Endothelial cell of coronary artery (primary cell): ENCODE measurements at places on chromosomes 1 and 21. TPM values are rescaled to one million over a fixed set of nuclear protein-coding genes. Genes with fewer than 3 reads are reported as not detected.

The SELL gene
- total RNA-seq, result 0.56 and 2.1 TPM in 2 replicates

The ACTA1 gene
- total RNA-seq, result not detected in 2 replicates

The TMEM240 gene
- 2.8 and 3.1 TPM in 2 replicates for total RNA-seq

The OR10R2 gene
- total RNA-seq, result not detected in 2 replicates
